ENCODE measurements at places on chromosomes 7 and 10. TPM values are rescaled to one million over a fixed set of nuclear protein-coding genes. Genes with fewer than 3 reads are reported as not detected.

IRF5 gene
- total RNA-seq: 1.6 TPM

NSUN5 gene
- 15.5 TPM for total RNA-seq

NPTX2 gene
- 0.43 TPM for total RNA-seq

AKR1D1 gene
- not detected for total RNA-seq

H2BK1 gene
- not detected for total RNA-seq

TRIM73 gene
- 1.4 TPM for total RNA-seq

PLAC9 gene
- total RNA-seq: 30.4 TPM

TMEM229A gene
- 0.24 TPM for total RNA-seq

RTKN2 gene
- 0.03 TPM for total RNA-seq
